Lung microvascular endothelial cell (primary cell): ENCODE measurements at places on chromosomes 16 and 17. TPM values are rescaled to one million over a fixed set of nuclear protein-coding genes. Genes with fewer than 3 reads are reported as not detected.

GRCh38 chr17:50346313-50347116 lies 589 bp downstream of the XYLT2 start:
- DNase-seq: no peak

LLGL2 gene
- 8.3 and 14.7 TPM in 2 replicates for total RNA-seq

DNA sequence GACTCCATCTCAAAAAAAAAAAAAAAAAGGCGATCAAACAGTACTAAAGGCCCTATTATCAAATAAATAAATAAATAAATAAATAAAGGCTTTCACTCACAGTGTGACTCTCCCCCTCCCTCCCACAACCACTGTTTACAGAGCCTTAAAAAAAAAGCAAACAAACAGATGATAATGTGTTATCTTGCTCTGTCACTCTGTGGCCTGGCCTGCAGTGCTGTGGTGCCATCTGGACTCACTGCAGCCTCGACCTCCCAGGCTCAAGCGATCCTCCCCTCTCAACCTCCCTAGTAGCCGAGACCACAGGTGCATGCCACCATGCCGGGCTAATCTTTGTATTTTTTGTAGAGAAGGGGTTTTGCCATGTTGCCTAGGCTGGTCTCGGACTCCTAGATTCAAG lies 8.1 kb upstream of the NAGLU start:
- no peak for DNase-seq

DNA sequence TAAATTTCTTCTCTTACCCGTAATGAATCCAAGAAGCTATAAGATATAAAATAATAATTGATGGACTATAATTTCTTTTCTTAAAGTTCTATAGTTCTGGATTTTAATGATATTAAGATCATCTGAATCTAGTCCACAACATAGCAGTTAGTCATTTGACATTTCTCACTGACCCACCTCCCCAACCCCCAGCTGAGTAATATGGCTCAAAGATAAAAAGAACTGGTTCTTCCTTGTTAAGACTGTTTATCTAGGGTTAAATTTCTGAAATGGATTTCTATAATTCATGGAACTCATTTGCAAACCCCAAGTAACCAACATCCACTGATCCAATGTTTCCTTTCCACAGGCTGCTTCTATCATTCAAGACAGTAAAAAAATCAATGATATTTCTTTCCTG lies 133.9 kb upstream of the SOX9 start:
- DNase-seq: no peak

DNA sequence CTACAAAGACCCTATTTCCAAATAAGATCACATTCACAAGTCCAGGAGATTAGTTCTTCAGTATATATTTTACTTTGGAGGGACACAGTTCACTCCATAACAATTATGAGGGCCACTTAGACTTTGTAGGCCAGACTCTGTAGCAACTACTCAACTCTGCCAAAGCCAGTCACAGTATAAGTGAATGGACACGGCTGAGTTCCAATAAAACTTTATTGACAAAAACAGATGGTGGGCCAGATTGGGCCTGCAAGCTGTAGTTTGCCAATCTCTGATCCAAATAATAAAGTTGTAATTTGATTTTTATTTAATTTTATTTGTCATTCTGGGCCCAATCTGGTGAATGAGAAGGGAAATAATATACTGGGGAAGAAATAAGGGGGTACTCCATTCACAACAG lies 101.1 kb downstream of the ZNF18 start:
- no peak for DNase-seq

DNA sequence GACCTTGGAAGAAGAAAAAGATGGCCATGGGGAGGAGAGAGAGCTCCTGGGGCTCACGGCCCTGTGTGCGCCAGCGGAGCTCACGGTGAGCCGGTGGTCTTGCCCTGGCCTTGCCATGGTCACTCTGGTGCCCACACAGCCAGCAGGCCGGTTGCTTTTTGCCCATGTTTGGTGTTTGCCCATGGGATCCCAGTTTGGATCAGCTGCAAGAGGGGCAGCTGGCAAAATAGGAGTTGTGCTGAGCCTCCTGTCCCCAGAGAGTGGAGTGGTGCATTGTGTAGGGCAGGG lies 1.6 kb downstream of the NHERF1 start:
- DNase-seq: no peak

GRCh38 chr16:90019543-90020259 lies 445 bp upstream of the DBNDD1 start:
- no peak for DNase-seq

- DNase-seq: peak; percentile 83
These were observed 14.0 kb upstream of the BAIAP2 start for GRCh38 chr17:81020767-81021497.

KCNG4 gene
- total RNA-seq: not detected in 2 replicates

DNA sequence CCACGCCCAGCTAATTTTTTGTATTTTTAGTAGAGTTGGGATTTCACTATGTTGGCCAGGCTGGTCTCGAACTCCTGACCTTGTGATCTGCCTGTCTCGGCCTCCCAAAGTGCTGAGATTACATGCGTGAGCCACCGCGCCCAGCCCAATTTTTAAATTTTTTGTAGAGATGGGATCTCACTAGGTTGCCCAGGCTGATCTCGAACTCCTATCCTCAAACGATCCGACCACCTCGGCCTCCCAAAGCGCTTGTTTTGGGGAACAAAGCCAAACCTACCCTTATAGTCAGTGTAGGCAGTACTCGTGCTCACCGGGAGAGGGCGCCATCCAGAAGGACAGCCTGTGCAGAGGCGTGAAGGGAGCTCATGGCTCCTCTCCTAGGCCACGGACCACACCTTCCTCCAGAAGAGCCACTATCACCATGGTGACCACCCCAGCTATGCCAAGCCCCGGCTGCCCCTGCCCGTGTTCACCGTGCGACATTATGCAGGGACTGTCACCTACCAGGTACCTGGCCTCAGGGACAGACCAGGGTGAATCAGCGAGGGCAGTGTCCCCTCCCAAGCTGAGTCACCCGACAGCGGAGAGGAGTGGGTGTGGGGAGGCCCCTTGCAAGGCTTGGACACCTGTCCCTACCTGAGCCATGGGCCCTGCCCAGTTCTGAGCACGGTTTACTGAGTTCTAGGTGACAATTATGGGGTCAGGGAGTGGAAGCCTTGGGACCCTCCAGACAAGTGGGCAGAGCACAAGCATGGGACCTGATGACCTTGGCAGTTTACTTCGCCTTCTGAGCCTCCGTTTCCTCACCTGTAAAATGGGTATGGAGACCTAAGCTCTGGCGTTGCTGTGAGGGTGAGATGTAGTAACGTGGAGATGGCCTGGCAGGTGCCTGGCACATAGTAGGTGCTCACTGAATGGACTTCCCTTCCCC lies 13.7 kb downstream of the MYO15B start:
- peak; percentile 48 for DNase-seq

GRCh38 chr17:71777048-71777640 lies 343.7 kb upstream of the SOX9 start:
- no peak for DNase-seq

DNA sequence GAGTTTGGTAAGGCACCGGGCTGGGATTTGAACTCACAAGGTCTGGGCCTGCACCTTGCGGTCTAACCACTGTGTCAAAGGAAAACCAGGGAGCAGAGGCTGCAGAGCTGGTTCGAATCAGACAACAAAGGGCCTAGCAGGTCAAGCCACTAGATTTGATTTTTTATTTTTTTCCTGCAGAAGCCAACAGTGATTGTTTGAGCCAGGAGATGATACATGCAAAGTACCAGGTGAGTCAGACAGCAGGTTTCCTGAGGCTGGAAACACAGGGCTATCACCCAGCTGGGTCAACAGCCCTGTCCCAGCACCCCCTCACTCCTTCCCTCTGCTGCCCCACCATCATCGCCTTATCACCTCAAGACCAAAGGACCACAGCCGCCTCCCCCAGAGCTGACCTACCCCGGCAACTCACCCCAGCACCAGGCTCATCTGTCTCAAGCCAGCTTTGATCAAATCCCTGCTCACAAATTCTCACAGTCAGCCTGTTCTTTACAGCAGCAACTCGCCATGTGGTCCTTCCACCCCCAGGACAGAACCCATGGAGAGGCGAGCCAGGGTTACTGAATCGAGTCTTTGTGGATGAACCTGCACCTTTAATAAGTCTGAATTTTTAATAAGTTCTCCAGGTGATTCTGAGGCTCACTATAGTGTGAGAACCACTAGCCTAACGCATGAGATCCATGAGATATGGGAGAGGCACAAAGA lies 13.0 kb upstream of the KRT19 start:
- no peak for DNase-seq

- peak; percentile 72 for DNase-seq
These were observed 90.7 kb downstream of the TIMM22 start for GRCh38 chr17:1087381-1088241.
